Transverse colon (tissue), 4 donors: ENCODE measurements at places on chromosomes 6 and 20. TPM values are rescaled to one million over a fixed set of nuclear protein-coding genes. Genes with fewer than 3 reads are reported as not detected.

TRAPPC3L gene
- not detected for total RNA-seq

NRM gene
- 2.7 TPM for total RNA-seq

KHDC1L gene
- total RNA-seq: not detected

SLC22A2 gene
- not detected for total RNA-seq

IL17A gene
- total RNA-seq: not detected

MYT1 gene
- not detected for total RNA-seq

RAMACL gene
- total RNA-seq: not detected

ATXN1 gene
- 155 TPM for total RNA-seq

DNA sequence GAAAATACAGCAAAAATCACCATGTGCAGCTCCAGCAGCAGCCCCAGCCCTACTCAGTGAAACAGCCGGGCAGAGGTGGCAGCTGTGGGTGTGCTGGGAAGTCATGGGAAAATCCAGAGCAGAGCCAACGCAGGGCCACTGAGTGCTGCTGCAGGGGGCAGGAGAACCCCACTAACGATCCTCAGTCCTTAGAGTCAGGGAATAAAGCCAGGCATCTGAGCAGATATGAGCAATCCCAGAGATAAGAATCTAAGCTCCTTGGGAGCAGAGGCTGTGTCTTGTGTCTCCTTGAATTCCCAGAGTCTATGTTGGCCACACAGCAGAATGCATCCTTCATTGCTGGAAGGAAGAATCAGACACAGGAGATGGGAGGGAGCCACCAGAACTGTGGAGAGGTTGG lies 493.1 kb upstream of the MAP3K7 start:
- H3K4me1 ChIP-seq: no peaks in the 10 kb centered on the region
- no peaks in the 10 kb centered on the region for H3K27me3 ChIP-seq
- H3K4me3 ChIP-seq: no peak overlapping the region
- no peak overlapping the region for H3K27ac ChIP-seq
- no peak for DNase-seq

GRCh38 chr6:142635130-142635529 lies 309.8 kb downstream of the HIVEP2 start:
- no peak for DNase-seq
- H3K36me3 ChIP-seq: no peaks in the 10 kb centered on the region
- H3K4me1 ChIP-seq: no peaks in the 10 kb centered on the region
- no peak overlapping the region for H3K27ac ChIP-seq
- no peak overlapping the region for H3K4me3 ChIP-seq

GRCh38 chr6:86016567-86016966 lies 373.9 kb upstream of the SYNCRIP start:
- no peaks in the 10 kb centered on the region for H3K36me3 ChIP-seq
- H3K4me1 ChIP-seq: no peaks in the 10 kb centered on the region
- no peaks in the 10 kb centered on the region for H3K27me3 ChIP-seq
- DNase-seq: no peak

DNA sequence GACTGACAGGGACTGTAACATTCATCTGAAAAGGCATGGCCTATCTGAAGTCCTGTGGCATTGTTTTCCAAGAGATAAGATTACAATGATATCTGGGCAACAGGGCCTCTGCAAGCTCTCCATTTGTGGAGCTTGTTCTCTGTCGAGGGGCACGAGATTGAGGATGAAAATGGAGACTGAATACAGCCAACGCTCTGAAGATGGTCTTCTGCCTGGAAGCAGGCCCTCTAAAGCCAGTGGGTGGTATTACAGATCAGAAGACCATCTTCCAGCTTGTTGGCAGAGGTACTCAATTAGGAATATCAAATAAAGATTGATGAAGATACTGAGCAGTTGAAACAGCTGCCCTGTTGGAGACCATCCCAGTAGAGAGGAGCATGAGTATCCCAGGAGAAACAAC lies 288.2 kb downstream of the CENPW start:
- H3K4me1 ChIP-seq: no peaks in the 10 kb centered on the region
- no peaks in the 10 kb centered on the region for H3K27me3 ChIP-seq
- no peak overlapping the region for H3K27ac ChIP-seq
- no peak for DNase-seq

- DNase-seq: no peak
- H3K27me3 ChIP-seq: no peaks in the 10 kb centered on the region
- peak overlapping the region; percentile 68 for H3K27ac ChIP-seq
- no peak overlapping the region for H3K4me3 ChIP-seq
- no peaks in the 10 kb centered on the region for H3K36me3 ChIP-seq
- peaks cover 9% of the 10 kb centered on the region for H3K4me1 ChIP-seq
Measured at GRCh38 chr6:137850816-137851602, 16.1 kb upstream of the TNFAIP3 start.

DNA sequence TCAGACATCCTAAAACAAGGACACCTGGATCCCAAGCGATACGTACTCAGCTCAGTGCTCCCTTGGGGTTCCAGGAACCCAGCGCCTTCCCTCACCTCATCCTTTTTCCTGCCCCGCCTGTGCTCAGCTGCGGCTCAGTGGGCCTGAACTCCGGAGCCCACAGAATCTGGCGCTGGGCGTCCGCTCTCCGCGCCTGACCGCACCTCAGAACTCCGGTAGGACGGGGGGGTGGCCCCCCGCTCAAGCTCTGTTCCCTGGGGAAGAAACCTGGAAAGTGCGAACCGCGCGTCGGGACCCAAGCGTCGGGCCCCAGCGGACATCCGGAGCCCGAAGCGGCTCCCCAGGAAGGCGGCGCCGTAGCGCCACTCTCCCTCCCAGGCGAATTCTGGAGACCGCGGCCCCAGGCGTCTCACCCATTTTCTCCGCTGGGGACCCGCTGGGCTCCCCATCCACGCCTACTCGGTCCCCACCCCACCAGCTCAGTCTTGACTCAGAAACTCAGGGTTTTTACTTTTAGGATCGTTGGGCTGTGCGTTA lies 336 bp upstream of the LY6G5C start:
- H3K36me3 ChIP-seq: no peaks in the 10 kb centered on the region
- DNase-seq: peak; percentile 61
- H3K27me3 ChIP-seq: no peaks in the 10 kb centered on the region
- H3K4me3 ChIP-seq: peak overlapping the region; percentile 63
- H3K4me1 ChIP-seq: peaks cover 11% of the 10 kb centered on the region
- peak overlapping the region; percentile 85 for H3K27ac ChIP-seq

DNA sequence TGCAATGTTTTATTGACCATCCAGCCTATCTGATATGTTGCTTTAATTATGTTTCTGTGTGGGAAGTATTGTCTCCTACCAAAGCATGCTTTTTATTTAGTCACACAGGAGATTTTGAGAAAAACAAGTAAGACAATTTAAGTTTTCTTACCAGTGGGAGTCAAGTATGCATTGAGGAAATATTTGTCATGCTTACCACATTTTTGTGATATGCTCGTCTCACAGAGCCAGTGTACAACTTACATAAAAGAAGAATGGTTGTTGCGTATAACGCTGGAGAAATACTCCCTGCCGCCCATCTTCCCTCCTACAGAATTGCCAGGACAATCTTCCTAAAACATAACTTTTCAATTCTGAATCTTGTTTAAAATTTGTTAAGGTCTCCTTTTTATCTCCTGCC lies 37.1 kb upstream of the FILIP1 start:
- no peak overlapping the region for H3K4me3 ChIP-seq
- H3K4me1 ChIP-seq: no peaks in the 10 kb centered on the region
- no peaks in the 10 kb centered on the region for H3K36me3 ChIP-seq
- no peak for DNase-seq
- H3K27ac ChIP-seq: no peak overlapping the region

GRCh38 chr6:27297857-27298730 lies 14.0 kb downstream of the POM121L2 start:
- no peak overlapping the region for H3K4me3 ChIP-seq
- H3K27ac ChIP-seq: no peak overlapping the region
- H3K27me3 ChIP-seq: peaks cover 100% of the 10 kb centered on the region
- H3K4me1 ChIP-seq: no peaks in the 10 kb centered on the region

DNA sequence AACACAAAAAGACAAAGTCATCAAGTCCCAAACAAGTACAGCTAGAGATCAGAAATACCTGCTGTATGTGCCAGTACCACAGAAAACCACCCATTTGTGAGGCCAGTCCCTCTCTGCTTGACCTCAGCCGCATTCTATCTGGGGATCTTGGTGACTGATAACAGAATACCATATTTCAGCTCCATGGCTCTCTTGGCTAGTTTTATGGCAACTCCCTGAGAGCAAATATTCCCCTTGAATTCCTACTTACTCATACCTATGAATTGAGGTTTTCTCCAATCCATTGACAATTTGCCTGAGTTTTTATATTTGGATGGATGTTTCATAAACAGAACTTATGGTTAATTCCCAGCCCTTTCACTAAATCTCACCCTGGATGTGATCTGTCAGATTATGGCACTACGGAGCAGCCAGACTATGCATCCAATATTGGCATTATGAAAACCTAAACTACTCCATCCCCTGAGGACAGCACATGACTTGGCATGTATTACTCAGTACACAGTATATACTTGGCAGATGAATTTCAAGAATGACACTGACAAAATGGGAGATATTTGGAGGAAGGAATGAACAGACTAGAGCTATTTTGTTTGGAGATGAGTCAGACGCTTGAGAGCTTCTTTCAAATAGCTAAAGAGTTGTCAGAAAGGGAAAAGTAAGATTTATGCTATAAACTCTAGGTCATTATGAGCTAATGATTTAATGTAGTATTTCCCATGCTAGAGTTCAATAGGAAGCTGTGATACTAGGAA lies 95.7 kb downstream of the PRDM1 start:
- H3K4me3 ChIP-seq: no peak overlapping the region
- H3K4me1 ChIP-seq: peaks cover 20% of the 10 kb centered on the region
- H3K36me3 ChIP-seq: no peaks in the 10 kb centered on the region
- H3K27me3 ChIP-seq: no peaks in the 10 kb centered on the region
- no peak for DNase-seq
- no peak overlapping the region for H3K27ac ChIP-seq

DNA sequence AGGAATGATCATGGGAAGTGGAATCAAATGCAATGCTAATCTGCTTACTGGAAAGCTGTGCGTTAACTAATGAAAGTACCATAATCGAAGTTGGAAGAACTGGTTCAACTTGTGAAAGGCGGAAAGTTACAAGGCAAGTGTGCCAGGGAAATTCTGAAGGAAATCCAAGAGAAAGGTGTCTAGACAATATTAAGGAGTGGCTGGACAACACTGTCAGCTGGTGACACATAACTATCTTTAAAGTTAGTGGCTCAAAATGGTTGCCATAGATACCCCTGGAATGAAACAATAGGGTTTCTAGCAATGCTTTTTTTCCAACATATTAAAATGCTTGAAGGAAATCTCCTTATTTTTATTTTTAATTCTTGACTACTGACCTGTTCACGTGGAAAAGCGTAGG lies 90.4 kb downstream of the BMP2 start:
- DNase-seq: no peak
- no peak overlapping the region for H3K27ac ChIP-seq

- H3K36me3 ChIP-seq: no peaks in the 10 kb centered on the region
- no peak for DNase-seq
- H3K27me3 ChIP-seq: peaks cover 4% of the 10 kb centered on the region
- H3K4me1 ChIP-seq: no peaks in the 10 kb centered on the region
- no peak overlapping the region for H3K27ac ChIP-seq
Measured at GRCh38 chr6:168232989-168233874, 86.3 kb downstream of the DACT2 start.

DNA sequence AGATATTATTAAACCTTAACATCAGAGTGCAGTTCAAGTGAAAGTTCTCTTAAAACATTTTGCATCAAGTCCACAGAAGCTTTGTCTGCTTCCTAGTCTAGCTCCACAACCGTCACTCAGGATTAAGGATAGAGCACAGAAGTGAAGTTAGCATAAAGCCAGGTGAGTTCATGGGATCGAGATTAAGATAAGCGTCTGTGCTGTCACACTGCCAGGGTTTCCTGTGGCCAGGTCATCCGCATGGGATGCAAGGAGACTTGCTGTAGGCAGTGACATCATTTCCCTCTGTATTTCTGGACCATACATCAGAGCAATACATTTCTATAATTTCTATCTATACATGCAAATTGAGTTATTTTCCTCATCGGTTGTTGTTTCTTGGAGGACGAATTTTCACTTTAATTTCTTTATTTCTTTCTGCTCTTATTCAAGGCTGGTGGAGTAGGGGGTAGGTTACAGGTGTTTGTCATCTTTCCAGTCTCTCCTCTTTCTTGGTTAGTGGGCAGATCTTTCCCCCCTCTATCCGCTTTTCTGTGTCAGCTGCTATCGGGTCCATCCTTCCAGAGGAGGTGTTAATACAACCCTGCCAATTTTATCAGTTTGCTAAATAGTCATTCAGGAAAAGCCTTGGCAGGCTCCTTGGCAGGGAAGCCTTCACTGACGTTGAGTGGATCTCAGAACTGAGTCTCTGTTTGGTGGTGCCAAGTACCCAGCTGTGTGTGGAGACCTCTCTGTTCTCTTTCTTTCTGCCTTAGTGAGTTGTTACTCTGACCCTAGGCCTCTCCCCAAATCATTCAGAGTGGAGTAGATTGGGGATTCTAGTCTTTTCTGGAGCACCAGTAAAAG lies 307.6 kb upstream of the MAP3K7 start:
- no peak overlapping the region for H3K27ac ChIP-seq
- no peak for DNase-seq
- no peaks in the 10 kb centered on the region for H3K27me3 ChIP-seq
- no peaks in the 10 kb centered on the region for H3K36me3 ChIP-seq

- H3K36me3 ChIP-seq: no peaks in the 10 kb centered on the region
- peaks cover 68% of the 10 kb centered on the region for H3K4me1 ChIP-seq
- H3K27me3 ChIP-seq: no peaks in the 10 kb centered on the region
- H3K27ac ChIP-seq: peak overlapping the region; percentile 69
- no peak for DNase-seq
Measured at GRCh38 chr20:41050361-41051008, 21.9 kb downstream of the TOP1 start.

GRCh38 chr6:163386329-163386908 lies 28.1 kb upstream of the QKI start:
- DNase-seq: no peak
- no peaks in the 10 kb centered on the region for H3K4me1 ChIP-seq
- H3K4me3 ChIP-seq: no peak overlapping the region
- no peaks in the 10 kb centered on the region for H3K27me3 ChIP-seq

- H3K27ac ChIP-seq: no peak overlapping the region
- H3K4me3 ChIP-seq: no peak overlapping the region
- peaks cover 6% of the 10 kb centered on the region for H3K4me1 ChIP-seq
- peaks cover 78% of the 10 kb centered on the region for H3K36me3 ChIP-seq
- no peaks in the 10 kb centered on the region for H3K27me3 ChIP-seq
- DNase-seq: no peak
Measured at GRCh38 chr20:49282584-49283171, 4.8 kb upstream of the ZNFX1 start.

- H3K4me1 ChIP-seq: no peaks in the 10 kb centered on the region
- H3K36me3 ChIP-seq: no peaks in the 10 kb centered on the region
- no peak overlapping the region for H3K4me3 ChIP-seq
- no peak overlapping the region for H3K27ac ChIP-seq
- no peak for DNase-seq
Measured at GRCh38 chr20:39873286-39873685, 815.8 kb downstream of the MAFB start.

GRCh38 chr6:123733180-123733579 lies 70.5 kb upstream of the NKAIN2 start:
- H3K27ac ChIP-seq: no peak overlapping the region
- no peaks in the 10 kb centered on the region for H3K4me1 ChIP-seq
- no peak for DNase-seq
- H3K36me3 ChIP-seq: no peaks in the 10 kb centered on the region
- H3K27me3 ChIP-seq: no peaks in the 10 kb centered on the region
